ENCODE measurements at places on chromosomes 1 and 21. TPM values are rescaled to one million over a fixed set of nuclear protein-coding genes. Genes with fewer than 3 reads are reported as not detected.

The CADM3 gene
- not detected for total RNA-seq

The FAM72C gene
- not detected for total RNA-seq

The MAP10 gene
- total RNA-seq, result 0.89 TPM

The KIF21B gene
- total RNA-seq, result 62.2 TPM
